ENCODE measurements at places on chromosomes 1 and 21.

DNA sequence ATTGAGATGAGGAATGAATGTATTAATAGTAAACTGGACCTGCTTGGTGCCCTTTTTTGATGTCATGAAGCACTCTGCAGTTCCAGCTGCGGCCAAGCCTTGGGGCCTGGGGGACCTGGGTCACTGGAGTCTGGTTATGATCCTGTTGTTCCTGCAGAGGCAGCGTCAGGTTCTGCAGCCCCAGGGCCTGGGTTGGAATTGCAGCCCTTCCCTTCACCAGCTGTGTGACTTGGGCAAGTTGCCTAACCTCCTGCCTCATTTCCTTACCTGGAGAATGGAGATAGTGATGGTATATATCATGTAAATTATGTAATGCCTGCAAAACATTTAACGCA lies 9.1 kb upstream of the ATP5PO start:
- DNase-seq, result no peak

DNA sequence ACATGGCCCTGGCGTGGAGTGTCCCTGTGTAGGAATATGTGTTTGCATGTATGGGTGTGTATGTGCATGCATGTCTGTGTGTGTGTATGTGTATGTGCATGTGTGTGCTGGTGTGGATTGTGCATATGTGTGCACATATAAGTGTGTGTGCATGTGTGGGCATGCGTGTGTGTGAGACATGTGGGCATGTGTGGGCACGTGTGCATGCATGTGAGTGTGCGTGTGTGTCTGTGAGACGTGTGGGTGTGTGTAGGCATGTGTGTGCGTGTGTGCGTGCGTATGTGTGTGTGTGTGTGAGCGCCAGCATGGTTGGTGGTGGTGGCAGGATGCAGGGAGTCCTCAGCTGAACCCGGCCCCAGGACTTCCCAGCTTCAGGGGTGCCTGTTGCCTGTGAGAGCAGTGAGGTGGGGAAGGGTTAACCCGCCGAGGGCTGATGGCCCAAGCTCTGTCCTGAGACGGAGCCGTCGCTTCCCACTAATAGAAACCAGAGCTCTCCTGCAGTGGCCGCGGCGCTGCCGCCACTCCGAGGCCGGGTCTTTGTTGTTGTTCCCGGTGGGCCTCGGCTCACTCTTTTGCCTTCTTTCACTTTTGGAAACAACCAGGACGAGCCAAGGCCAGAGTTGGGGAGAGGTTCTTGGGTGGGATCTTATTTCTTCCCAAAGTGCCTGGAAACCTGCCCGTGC lies 143.6 kb upstream of the ARHGEF16 start:
- no peak for DNase-seq

GRCh38 chr1:95117207-95118066 lies at the start of gene TLCD4:
Gene TLCD4 (plus strand): TSS chr1:95117355. CDS start chr1:95143902, 26,547 bp downstream.
- DNase-seq, result peak; percentile 18

DNA sequence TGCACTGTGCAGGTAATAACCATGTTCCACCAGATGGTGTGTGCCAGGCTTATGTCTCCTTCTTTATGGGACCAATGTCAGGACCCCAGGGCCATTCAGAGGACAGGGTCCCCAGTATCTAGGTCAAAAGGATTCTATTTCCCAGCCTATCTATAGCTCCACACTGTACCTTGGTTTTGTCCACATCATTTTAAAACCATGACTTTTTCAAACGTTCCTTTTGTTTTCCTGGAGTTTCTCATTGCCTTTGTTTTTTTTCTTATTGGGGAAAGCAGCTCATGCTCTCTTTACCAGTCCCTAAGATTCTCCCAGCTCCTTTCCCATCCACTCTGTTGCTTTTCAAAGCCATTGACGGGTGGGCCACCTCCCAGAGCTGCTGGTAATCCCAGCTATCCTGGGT lies 12.6 kb downstream of the PLCH2 start:
- no peak for DNase-seq

- no peak for DNase-seq
Observed at GRCh38 chr1:71276466-71276865, 195.6 kb upstream of the ZRANB2 start.

DNA sequence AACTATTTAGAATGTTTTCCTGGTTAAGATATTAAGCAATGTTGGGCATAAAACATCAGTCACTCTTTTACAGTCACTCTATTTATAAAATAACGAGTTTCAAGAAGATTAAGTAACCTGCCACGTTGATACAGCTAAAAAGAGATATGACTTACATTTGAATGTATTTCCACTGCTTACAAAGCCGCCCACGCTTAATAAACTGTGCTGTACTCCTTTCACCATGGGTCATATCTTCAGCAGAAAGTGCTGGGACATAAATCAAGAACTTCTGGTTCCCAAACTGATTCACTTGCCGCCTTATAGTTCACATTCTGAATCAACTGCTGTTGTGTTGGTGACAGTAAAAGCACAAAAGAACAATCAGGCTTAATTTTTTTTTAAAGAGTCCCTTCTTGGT lies 666.7 kb downstream of the NCAM2 start:
- DNase-seq, result no peak

DNA sequence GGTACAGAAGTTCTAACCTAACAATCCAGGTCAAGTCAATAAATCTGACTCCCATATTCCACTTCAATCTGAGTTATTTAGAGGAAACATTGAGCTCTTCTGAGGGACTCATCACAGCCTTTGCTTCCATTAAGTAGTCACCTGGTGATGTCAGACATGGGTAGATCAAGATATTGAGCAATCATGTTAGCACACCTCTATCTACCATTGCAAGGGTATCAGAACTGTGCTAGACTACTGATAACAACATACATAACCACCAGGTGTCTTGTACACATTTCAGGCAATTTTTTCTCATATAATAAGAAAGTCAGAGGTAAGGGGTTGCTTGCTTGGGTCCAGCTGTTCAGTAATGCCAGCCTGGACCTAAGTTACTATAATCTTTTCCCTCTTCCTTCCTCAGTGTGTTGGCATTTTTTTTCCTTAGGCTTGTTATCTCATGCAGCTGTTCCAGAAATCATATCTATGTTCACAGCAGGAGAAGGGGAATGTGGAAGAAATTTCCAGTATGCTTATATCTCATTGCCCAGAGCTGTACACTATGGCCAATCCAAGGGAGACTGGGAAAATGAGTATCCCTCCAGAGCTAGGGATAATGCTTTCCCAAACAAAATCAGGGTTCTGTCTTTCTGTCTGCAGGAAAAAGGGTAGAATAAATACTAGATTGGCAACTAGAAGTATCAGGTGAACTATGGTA lies 52.3 kb downstream of the GRIK1 start:
- no peak for DNase-seq

DNA sequence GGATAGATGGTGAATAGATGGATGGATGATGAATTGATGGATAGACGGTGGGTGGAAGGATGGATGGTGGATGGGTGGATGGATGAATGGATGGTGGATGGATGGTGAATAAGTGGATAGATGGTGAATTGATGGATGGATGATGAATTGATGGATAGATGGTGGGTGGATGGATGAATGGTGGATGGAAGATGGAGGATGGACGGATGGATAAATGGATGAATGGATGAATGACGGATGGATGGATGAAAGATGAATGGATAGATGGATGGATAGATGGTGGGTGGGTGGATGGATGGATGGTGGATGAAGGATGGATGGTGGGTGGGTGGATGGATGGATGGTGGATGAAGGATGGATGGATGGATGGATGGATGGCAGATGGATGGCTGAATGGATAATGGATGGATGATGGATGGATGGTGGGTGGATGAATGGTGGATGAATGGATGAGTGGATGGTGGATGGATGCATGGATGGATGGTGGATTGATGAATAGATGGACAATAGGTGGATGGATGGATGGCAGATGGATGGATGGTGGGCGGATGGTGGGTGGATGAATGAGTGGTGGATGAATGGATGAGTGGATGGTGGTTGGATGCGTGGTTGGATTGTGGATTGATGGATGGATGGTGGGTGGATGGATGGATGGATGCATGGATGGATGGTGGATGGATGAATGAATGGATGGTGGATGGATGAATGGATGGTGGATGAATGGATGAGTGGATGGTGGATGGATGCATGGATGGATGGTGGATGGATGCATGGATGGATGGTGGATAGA lies 5.3 kb downstream of the CHD5 start:
- DNase-seq, result no peak

DNA sequence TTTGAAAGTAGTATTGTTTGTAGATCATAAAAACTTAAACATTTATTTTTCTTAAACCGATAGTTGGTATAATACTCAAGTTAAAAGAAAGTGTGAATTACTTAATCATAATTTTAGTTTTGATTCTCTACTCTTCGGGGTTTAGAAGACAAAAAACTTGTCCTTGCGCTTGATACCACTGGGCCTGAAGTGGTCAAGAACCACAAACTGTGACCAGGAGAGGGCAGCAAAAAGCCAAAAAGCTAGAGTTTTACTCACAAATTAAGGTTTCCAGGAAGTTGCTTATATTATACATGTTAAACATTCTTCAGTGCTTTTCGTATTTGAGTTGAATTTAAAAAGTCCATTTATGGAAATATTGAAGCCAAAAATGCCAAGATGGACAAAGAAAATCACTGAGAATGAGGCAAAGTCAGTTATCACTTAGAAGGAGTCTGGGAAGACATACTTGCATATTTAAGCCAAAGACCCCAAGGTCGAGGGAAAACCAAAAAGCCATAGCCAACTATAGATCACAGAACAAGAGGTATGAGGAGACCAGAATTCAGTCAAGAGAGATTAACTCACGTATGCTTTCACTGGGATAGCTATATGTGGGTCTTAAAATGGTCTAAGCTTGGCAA lies 34.2 kb downstream of the EFCAB7 start:
- peak; percentile 45 for DNase-seq

GRCh38 chr1:150176593-150176992 lies 26.9 kb downstream of the PLEKHO1 start:
- DNase-seq, result no peak

DNA sequence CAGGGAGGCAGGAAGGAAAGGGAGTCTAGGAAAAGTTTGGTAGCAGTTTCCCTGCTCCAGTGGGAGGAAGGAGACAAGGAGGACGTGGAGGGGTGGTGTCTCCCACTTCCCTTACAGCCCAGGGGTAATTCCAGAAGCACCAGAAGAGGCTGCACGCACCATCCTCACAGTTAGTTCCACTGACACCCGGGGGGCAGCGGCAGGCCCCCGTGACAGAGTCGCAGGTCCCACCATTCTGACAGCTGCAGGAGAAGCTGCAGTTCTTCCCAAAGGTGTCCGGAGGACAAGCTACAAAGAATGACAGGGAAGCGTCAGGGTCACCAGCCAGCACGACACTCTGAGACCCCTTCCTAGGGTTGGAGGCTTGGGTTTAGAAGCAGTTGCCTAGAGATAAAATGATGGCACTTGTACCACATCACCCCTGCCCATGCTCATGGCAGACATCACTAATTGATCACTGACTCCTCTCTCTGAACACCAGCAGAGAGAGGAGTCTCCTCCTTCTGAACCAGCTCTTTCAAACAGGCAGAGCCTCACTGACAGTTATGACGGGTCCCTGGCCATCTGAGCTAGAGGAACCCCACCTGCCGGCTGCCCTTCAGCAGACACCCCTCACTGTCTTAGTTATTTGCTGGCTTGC lies 53.3 kb downstream of the ARHGEF16 start:
- DNase-seq, result no peak

DNA sequence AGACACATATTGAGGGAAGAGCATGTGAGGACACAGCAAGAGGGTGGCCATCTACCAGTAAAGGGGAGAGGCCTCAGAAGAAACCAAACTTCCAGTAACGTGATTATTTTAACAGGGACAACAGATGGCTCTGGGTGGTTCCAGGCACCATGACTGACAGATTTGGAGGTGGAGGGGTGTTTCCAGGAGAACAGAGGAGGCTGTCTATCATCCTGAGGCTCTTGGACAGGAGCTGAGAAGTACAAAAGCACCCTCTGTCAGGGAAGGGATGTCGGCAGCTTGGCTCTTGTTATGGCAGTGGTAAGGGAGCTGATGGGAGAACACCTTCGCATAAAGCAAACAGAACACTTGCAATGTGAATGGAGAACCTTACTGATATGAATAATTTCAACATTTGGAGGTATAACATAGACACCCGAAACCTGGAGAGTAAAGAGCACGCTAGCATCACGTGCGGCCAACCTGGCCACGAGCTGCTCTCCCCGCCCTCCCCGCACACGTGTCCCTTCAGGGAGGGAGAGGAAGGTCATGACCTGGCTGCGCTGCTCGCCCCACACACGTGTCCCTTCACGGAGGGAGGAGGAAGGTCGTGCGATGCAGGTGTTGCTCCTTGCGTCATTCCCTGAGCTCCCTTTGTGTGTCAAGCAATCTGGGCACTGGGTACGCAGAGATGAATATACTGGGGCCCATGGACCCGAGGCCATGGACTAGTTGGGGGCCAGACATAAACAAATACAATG lies 37.5 kb upstream of the NLRP3 start:
- no peak for DNase-seq
